Cardiac muscle cell (in vitro differentiated cells and primary cell): ENCODE measurements at places on chromosomes 16 and 17.

DNA sequence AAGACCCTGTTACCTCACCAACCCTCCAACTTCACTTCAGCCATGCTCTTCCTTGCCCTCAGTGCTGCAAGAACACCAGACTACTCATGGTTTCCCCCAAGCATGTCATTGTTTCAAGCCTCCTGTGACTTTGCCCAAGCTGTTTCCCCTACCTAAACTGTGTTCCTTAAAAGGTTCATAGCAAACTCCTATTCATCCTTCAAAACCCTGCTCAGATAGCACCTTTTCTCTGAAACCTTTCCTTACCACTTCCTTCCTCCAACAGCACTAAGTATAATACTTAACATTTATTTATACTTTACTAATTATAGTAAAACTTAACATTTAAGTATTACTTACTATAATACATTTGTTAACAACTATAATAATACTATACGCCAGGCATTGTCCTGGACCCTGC is 136.2 kb downstream of the CCT6B start:
- no peak for DNase-seq

DNA sequence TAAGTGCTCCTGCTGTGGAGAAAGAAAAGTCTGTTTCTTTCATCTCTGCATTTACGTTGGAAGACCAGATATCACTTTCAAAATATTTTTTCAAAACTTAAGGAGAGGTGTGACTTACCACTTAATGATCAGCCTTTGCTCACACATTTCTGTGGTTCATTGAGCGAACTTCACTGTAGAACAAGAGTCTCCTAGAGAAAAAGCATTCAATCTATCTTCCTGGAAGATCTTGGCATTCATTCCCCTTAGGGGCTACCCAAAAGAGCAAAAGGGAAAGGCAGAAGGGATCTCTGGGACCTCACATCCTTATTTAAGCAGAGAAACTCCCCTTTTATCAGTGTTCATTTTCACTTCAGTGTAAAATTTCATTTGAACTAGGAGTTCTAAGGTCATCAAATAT is 61.2 kb downstream of the HS3ST3A1 start:
- DNase-seq = no peak

- DNase-seq = no peak
Observed at GRCh38 chr16:58730724-58731370, 3.3 kb downstream of the GOT2 start.

DNA sequence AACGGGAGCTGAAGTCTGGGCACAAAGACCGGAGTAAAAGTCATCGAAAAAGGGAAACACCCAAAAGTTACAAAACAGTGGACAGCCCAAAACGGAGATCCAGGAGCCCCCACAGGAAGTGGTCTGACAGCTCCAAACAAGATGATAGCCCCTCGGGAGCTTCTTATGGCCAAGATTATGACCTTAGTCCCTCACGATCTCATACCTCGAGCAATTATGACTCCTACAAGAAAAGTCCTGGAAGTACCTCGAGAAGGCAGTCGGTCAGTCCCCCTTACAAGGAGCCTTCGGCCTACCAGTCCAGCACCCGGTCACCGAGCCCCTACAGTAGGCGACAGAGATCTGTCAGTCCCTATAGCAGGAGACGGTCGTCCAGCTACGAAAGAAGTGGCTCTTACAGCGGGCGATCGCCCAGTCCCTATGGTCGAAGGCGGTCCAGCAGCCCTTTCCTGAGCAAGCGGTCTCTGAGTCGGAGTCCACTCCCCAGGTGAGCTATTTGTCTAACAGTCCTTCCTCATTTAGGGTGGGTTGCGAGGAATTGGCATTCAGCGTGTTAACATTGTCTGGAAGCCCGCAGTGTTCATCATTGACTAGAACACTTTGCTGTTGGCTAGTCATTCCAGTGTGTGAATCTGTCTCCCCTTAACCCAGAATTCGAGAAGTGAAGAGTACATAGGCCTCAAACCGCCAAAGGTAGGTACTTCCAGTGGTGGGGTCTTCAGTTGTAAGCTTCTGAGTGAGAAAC is 1.5 kb downstream of the CDK12 start:
- peak; percentile 20 for DNase-seq

DNA sequence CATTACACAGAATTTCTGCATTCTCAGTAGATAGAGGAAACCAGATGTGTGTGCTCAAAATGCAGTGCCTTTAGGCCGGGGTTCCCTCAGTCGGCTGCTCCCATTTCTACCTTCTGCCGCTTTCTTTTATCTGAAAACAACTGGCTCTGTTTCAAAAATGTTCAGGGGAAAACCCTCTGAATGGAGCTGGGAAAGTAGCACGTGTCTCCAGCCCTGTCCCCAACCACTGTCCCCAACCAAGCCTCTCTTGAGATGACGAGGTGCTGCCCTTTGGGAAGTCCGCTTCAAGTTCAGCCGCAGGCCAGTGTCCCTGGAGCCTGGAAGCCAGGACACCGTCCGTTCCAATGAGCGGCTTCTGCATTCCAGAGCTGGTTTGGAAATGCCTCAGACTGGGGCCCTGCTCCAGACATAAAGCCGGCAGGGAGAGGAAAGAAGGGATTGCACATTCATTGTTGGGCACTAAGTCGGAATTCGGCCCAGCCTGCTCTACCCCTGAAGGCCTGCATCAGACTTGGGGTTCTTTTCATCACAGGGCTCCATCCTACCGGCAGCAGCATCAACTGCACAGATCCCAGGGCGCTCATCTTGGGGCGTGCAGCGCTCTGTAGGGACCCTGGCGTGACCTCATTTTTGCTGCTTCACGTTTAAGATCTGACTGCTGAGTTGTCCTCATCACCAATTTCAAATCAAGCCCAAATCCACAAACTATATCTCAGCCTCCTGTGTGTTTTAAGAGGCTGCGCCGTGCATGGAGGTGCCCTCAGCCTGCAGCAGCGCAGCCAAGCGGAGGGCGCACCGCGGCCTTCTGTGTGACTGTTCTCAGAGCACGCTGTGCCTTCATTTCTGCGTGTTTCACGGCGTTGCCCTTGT is 111.3 kb downstream of the BANP start:
- DNase-seq = peak; percentile 46

DNA sequence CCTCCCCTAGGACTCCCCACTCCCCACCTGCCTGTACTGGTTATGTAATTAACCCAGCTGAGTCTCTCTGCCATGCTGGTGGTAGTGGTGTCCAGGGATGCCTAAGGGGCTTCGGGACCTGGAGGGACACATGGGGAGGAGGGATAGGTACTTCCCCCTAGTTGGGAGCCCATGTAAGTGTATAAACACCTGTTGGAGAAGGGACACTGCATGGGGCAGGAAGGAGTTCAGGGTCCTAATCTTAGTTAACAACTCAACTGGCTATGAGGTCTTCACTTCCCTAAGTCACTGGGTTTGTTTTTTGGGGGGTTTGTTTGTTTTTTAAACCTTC is 1.3 kb downstream of the RASL10B start:
- DNase-seq = no peak

- no peak for DNase-seq
Observed at GRCh38 chr17:36105781-36106492, 2.3 kb downstream of the CCL4 start.

- no peak for DNase-seq
Observed at GRCh38 chr17:60995680-60996079, 318.0 kb downstream of the BCAS3 start.

DNA sequence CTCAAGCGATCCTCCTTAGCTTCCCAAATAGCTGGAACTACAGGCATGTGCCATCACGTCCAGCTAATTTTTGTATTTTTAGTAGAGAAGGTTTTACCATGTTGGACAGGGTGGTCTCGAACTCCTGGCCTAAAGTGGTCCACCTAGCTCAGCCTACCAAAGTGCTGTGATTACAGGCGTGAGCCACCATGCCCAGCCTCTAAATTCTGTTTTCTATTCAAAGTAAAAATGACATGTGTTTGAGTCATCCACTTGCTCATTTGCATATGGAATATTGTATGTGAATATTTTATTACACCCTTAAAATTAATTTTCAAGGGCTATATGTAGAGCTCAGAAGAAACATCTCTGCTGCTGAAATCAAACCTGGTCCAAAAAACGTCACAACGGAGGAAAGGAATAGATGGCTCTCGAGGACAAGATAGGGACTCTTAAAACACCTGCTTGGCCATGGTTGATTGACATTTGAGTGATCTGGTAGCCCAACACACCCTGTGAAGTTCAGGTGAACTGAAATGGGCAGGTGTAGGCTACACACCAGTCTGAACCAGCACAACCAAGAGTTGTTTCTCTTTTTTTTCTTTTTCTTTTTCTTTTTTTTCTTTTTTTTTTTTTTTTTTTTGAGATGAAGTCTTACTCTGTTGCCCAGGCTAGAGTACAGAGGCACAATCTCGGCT is 51.1 kb downstream of the SF3B3 start:
- no peak for DNase-seq

- DNase-seq = no peak
Observed at GRCh38 chr17:1471490-1471889, 15.5 kb upstream of the CRK start.

DNA sequence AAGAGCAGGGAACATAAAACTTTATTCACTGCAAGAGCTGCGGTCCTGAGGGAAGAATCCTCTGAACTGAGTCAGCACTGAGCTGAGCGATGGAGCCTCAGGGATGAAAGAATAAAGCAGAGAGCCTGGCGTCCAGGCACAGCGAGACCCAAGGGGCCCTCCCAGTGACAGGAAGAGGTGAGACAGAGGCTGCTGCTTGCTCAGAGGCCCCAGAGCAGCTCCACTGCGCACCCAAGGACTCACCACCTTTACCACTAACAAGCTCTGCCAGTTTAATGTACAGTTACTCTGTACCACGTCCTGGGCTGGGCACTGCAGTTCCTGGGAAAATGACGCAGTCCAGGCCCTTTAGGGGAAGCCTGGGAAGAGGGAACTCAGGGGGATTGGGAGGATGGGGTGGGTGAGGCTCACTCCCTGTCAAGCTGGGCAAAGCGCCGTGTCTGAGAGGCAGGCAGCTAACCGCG is 5.6 kb downstream of the GFAP start:
- DNase-seq = no peak

GRCh38 chr17:34246881-34247280 is 8.2 kb upstream of the CCL2 start:
- DNase-seq = no peak

DNA sequence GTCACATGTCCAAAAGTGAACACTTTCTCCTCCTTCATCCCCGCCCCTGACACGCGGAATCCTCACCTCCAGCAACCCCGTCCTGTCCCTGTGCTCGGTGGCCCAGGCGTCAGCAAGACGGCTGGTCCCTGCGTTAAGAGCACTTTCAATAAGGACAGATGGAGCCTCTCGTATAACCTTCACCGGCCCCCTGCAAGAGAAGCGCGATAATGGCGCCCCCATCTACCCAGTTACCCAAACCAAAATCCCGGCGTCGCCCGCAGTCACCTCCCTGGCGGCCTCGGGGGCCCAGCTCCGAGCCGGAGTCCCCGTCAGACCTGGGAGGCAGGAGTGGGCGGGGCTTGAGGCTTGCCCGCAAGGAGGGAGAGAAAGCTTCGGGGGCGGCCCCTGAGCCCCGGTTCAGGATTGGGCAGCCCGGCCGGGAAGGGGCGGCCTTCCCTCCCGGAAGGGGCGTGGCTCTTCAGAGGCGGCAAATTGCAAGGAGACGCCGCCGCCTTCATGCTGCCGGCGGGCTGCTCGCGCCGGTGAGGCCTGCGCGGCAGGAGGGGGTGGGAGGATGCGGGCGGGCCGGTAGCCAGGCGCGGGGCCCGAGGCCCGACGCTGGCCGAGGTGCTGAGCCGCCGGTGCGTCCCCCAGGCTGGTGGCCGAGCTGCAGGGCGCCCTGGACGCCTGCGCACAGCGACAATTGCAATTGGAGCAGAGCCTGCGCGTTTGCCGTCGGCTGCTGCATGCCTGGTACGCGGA is at the start of gene TEDC2:
TSS of gene TEDC2 (plus strand) at position 463 of the 744 bp plus-strand sequence. CDS start at position 499, 36 bp downstream.
- DNase-seq = peak; percentile 94

DNA sequence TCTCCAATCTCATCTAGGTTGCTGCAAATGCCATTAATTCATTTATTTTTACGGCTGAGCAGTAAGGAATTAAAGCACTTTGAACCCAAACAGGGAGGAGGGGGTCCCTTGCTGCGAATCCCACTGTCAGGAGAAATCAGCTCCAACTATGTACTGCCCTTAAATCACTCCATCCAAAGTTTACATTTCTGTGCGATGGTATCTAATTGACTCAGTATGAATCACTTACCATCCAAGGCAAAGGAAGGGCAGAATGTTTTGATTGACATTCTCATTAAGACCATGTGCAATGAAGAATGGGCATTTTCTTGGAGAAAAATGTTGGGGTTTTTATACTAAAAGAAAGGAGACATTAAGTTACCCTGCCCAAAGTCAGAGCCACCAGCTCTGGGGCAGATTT is 47.7 kb upstream of the XYLT1 start:
- DNase-seq = no peak

DNA sequence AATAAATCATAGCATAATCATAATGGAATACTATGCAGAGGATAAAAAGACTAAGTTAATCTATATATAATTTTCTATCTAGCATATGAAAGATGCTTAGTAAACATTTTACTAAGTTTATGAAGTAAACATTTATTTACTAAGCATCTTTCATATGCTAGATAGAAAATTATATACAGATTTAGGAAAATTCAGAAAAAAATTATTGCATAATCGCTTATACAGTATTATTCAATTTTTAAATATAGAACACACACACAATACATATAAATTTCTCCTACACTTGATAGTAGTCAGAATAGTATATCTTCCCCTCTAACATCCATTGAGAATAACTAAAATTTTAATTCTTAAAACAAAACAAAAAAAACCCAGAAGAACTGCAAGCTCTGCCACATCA is 110.8 kb downstream of the CA4 start:
- no peak for DNase-seq

GRCh38 chr17:48643697-48644012 is 17.5 kb upstream of the HOXB9 start:
- DNase-seq = no peak

- no peak for DNase-seq
Observed at GRCh38 chr16:69324013-69324531, 6.3 kb downstream of the PDF start.

DNA sequence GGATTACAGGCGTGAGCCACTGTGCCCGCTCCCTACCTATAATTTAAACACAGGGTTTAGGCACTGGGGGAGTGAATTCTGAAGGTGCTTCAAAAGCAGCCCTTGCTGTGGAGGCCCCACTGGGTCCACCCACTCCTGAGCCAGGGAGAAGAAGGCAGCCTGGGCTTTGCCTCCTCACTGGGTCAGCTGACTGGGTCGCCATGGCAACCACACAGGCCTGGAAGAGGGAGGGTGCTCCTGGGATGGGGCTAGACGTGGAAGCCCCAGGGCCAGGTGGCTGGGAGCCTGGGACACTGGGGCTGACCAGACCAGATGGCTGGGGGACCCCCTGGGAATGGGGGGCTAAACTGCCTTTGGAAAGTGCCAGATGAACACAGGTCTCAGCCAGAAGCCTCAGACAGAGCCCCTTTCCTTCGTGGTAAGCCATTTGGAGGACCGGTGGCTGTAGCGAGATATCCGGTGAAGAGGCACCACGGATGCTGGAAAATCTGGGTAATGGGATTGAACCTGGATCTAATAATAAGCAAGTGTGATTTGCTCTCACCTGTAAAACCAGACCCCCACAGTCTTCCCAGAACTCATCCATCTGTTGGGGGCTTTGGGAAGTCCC is 32.9 kb downstream of the TRARG1 start:
- DNase-seq = peak; percentile 40
